LoVo (cell line): ENCODE measurements at places on chromosomes 6 and 20.

- DNase-seq: no peak
Observed at GRCh38 chr6:1601158-1602048, 8.3 kb upstream of the FOXC1 start.

GRCh38 chr6:2102316-2102883 is 143.0 kb downstream of the GMDS start:
- no peak for DNase-seq

DNA sequence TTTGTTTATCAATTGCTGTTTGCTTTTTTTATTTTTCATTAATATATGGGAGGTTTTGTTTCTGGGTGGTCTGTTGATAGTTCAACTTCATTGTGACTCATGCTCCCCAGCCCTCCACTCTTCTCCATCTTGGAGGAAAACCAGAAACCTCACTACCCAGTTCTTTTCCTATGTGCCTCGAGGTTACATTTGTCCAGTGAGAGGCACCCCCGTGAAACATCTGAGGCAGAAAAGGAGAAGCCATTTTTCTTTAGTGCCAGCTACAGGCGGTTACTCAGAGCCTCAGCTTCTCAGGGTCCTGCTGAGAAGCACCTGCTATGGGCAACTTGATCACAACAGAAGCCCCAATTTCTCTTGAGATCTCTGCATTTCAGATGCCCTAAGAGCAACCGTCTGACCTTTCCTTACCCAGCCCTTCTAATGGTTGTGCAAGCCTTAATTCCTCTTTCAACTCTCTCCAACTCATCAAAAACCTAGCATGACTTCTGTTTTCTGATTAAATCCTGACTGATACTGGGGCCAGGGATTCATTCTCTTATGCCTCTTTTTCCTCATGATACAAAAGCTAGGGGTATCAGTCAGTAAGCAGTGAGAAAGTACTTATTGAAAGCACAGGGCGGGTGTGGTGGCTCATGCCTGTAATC is 144.6 kb downstream of the ELOVL4 start:
- no peak for DNase-seq

- peak; percentile 61 for DNase-seq
Observed at GRCh38 chr6:138105446-138105845, 1.8 kb downstream of the PERP start.

DNA sequence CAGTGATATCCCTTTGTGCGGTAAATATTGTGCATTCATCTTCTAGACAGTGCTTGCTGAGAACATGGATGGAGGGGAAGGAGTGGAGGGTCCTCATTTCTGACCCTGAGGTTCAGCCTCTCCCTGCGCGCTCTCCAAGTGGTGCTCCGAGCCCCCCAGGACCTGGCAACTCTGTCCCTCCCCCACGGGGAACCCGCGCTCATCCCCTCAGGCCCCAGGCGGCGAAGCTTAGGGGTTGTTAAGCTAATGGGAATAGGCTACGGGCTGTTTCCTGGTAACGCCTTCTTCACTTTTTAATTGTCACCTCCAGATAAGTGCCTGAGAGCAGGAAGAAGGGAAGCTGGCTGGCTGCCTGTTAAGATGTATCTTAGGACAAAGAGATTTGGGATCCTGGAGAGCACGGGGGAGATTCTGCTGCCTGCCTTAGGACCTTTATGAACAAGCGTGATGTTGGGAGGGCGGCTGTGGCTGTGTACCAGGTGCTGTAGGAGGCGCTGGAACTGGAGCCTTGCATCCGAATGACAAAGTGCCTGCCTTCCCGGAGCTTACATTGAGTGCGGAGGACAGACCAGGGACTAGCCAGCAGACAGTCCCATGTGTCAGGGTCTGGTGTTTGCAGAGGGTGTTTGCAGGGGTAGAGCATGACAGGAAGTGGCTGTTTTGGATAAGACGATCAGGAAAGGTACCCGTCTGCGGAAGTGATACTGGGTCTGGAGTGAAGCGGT is 11.7 kb downstream of the TSHZ2 start:
- no peak for DNase-seq

DNA sequence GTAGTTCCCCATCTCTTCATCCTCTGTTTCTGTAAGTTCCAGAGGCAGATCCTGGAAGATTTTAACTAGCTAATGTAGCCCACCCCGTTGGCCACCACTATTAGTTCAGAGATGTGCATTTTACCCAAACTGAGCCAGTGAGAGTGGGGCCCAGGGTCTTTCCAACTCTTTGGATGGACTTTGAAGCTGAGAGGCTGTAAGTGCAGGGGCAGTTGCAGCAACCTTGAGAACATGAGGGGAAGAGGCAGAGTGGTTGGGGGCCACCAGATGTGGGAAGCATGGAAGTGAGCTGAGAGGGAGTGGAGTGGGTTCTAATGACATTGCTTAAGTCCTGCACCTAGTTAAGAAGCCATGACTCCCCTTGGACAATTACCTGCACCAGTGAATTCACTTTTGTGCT is 72.2 kb downstream of the CDH26 start:
- DNase-seq: no peak

DNA sequence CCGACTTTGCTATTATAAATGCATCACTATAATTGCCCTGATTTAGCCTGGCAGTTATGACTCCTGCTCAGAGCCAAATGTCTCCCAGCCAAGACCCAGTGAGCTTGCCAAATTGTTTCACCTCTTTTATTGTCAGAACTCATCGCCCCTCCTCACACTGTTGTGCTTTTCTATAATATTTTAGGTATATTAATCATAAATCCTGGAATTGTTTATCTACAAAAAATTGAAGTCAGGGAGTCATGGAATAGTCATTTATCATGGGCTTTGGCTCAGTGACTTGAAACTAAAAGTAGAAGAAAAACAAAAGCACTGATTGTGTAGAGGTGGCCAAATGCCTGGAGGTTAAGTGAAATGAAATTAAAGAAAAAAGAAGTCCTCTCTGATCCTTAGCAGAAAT is 85.6 kb downstream of the PFDN4 start:
- DNase-seq: no peak

- DNase-seq: no peak
Observed at GRCh38 chr6:38279963-38280588, 359.7 kb downstream of the BTBD9 start.

DNA sequence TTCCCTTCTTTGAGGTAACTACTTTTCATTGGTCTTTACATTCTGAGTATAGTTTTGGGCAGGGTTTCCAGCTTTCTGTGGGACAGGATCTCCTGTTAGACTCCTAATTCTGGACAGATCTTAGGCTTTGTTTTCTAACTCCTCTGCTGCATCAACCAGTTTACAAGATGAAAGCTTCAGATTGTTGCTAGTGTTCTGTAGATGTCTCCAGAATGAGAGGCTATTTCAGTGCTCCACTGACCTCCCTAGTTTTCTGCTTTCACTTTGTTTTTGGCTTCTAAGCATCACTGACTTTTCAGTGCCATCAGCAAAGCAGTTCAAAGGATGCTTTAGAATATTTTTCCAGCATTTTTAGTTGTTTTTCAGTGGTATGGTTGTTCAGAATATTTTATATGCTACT is 101.4 kb downstream of the LIN28B start:
- DNase-seq: no peak

DNA sequence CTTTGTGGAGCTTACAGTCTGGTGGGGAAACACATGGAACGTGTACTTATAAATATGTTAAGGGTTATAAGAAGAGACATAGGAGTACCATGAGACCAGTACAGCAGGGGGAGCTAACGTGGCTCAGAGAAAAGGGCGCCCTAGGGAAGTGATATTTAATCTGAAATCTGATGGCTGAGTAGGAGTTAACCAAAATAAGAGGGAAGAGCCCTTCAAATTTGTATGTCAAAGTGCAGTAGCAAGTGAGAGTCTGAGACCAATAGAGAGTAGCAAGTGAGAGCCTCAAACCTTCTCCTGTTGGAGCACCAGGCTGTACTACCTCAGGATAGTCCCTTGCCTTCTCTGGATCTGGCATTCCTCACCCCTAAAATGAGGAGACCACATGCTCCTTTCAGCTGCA is 6.1 kb upstream of the PKIG start:
- DNase-seq: no peak

GRCh38 chr20:13260650-13261279 is 39.7 kb downstream of the ISM1 start:
- no peak for DNase-seq

GRCh38 chr6:70651326-70651905 is 16.3 kb upstream of the SMAP1 start:
- no peak for DNase-seq

DNA sequence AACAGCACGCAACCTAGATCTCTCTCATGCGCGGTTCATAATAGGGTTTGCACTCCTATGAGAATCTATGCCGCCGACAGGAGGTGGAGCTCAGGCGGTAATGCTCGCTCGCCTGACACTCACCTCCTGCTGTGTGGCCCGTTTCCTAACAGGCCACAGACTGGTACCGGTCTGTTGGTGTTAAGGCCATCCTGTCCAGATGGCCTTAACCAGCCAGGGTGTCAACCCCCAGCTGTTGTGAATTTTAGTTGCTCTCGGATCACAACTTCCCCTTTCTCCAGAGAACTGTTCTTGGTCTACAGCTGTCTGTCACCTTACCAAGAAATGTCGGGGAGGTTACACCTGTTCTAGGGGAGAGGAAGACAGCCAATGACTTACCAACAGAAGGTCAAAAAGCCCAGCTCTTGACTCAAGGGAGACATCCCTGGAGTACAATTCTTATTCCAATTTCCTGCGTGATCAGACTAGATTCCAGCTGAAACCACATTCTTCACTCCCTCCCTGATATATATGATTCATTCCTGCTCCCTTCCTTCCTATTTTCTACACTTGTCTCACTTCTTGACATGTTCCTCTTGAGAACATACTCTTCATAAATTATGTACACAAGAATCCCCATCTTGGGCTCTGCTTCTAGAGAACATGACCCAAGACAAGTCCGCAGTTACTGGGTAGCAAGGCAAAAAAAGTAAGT is 23.1 kb upstream of the DNAAF9 start:
- DNase-seq: no peak
